Left lung (tissue), 14 donors: ENCODE measurements at places on chromosomes 13 and 19.

- H3K4me1 ChIP-seq: peaks cover 5% of the 10 kb centered on the region
- DNase-seq: peak; percentile 74
- no peak within 1 kb of the TSS for H3K27ac ChIP-seq
- peak within 1 kb of the TSS; percentile 65 for H3K4me3 ChIP-seq
Measured at GRCh38 chr19:57934820-57935665, at the start of gene ZNF418. ZNF418 (minus strand) TSS chr19:57935402; CDS start chr19:57933822, 1,580 bp downstream.

- peaks cover 80% of the 10 kb centered on the region for H3K27me3 ChIP-seq
- no peaks in the 10 kb centered on the region for H3K36me3 ChIP-seq
- H3K4me3 ChIP-seq: no peak overlapping the region
- no peak overlapping the region for H3K27ac ChIP-seq
Measured at GRCh38 chr19:593505-593904, 3.8 kb downstream of the HCN2 start.

DNA sequence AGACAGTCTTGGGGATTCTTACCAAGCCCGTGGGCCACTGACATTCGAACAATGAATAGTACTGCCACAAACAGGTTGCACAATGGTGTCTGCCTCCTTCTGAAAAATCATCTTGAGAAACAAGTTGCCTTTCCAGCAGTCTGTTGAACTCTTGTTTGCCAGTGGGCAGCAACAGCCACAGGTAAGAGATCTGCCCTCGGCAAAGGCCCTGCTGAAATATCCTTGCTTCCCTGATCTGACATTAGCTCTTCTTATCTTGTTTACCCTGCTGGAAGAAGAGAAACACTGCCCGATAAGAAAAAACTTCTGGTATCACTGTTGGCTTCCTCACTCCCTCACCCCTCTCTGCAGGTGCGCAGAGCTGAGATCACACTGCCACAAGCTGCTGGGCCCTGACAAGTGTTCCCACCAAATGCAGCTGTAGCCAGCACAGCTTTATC, 2.0 kb downstream of the DOCK9 start:
- DNase-seq: no peak
- peaks cover 11% of the 10 kb centered on the region for H3K4me1 ChIP-seq
- H3K36me3 ChIP-seq: no peaks in the 10 kb centered on the region
- no peak overlapping the region for H3K4me3 ChIP-seq
- no peaks in the 10 kb centered on the region for H3K27me3 ChIP-seq

DNA sequence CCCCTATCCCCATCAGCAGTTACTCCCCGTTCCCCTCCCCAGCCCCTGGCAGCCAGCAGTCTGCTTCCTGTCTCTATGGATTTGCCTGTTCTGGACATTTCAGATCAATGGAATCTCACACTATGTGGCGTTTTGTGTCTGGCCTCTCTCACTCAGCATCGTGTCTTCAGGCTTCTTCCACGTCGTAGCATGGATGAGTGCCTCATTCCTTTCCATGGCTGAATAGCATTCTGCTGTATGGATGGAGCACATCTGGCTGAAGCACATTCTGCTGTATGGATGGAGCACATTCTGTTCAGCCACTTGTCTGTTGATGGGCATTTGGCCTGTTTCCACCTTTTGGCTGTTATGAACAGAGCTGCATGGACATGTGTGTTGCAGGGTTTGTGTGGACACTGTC, 29.5 kb downstream of the CRTC1 start:
- H3K4me3 ChIP-seq: no peak overlapping the region
- H3K27ac ChIP-seq: no peak overlapping the region
- peak; percentile 69 for DNase-seq

- H3K27me3 ChIP-seq: peaks cover 54% of the 10 kb centered on the region
- H3K36me3 ChIP-seq: no peaks in the 10 kb centered on the region
- no peak for DNase-seq
Measured at GRCh38 chr19:32570081-32570785, 10.8 kb upstream of the PDCD5 start.

DNA sequence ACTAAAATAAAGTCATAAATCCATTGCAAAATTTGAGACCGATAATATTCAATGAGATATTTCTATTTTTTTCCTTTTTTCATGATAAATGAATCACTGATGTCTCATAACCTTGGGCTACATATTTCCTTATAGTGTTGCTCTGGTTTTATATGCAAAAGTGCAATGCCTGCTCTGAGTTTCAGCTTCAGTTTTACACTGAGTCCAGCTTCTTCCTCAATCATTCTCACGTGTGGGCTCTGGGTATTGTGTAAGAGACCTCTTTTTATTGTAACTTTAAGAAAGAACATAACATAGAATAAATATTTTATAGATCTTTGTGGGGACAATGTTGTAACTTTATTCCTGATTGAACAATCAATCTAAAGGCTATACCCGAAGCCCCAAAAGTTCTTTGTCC, 280.2 kb upstream of the EDNRB start:
- H3K27me3 ChIP-seq: no peaks in the 10 kb centered on the region
- H3K36me3 ChIP-seq: no peaks in the 10 kb centered on the region
- H3K27ac ChIP-seq: no peak overlapping the region
- H3K4me1 ChIP-seq: no peaks in the 10 kb centered on the region

DNA sequence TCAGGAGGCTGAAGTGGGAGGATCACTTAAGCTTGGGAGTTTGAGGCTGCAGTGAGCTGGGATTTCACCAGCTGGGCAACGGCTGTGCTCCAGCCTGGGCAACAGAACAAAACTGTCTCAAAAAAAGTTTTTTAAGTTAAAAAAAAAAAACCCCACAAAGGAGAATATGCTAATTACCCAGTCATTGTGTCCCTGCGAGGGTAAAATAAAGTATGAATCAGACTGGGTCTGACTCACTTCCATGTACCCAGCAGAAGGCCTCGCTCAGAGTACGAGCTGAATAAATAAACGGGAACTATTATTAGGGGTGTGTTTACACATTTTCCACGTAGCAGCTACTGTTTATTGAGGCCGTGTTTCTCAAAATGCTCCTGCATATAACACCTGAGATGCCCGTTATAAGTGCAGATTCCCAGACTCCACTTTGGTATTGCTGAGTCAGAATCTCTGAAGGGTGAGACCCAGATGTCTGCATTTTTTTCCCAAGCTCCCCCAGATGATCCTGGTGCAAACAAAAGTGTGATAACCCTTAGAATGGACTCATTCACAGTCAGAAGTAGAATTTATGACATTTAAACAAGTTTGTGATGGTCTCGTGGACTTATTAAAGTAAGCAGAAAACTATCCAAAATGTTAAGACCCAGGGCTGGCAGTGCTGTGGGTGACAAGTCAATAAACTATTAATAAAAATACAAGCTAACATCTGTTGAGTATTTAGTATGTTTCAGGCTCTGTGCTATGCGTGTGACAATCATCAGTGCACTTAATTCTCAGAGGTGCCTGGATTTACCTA, 28.2 kb downstream of the KCNC3 start:
- no peaks in the 10 kb centered on the region for H3K4me1 ChIP-seq
- H3K27me3 ChIP-seq: no peaks in the 10 kb centered on the region
- DNase-seq: no peak
- H3K36me3 ChIP-seq: no peaks in the 10 kb centered on the region
- H3K27ac ChIP-seq: no peak overlapping the region
- no peak overlapping the region for H3K4me3 ChIP-seq

GRCh38 chr19:41175801-41176777, 16.9 kb upstream of the CYP2S1 start:
- H3K4me1 ChIP-seq: no peaks in the 10 kb centered on the region
- H3K27me3 ChIP-seq: no peaks in the 10 kb centered on the region
- peak overlapping the region; percentile 41 for H3K27ac ChIP-seq

DNA sequence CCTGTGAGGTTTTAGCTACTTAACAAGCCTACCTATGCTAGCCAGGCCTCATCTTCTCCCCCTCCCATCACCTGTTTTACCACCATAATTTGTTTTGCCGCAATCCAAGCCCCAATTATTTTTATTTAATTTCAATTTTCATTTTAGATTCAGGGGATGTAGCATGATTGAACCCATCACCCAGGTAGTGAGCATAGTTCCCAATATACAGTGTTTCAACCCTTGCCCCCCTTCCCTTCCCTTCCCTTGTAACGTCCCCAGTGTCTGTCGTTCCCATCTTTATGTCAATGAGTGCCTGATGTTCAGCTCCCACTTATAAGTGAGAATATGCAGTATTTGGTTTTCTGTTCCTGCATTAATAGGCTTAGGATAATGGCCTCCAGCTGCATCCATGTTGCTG, 885.0 kb downstream of the UQCRFS1 start:
- no peaks in the 10 kb centered on the region for H3K27me3 ChIP-seq
- DNase-seq: no peak
- H3K4me1 ChIP-seq: no peaks in the 10 kb centered on the region
- no peak overlapping the region for H3K27ac ChIP-seq

- no peak for DNase-seq
- no peak overlapping the region for H3K4me3 ChIP-seq
- H3K4me1 ChIP-seq: peaks cover 5% of the 10 kb centered on the region
- no peaks in the 10 kb centered on the region for H3K27me3 ChIP-seq
Measured at GRCh38 chr19:51821921-51822320, 27.0 kb downstream of the FPR3 start.

- no peak for DNase-seq
- peak overlapping the region; percentile 13 for H3K27ac ChIP-seq
- peaks cover 36% of the 10 kb centered on the region for H3K4me1 ChIP-seq
- no peak overlapping the region for H3K4me3 ChIP-seq
- peaks cover 69% of the 10 kb centered on the region for H3K36me3 ChIP-seq
Measured at GRCh38 chr19:18308051-18308947, 14.6 kb downstream of the LSM4 start.

DNA sequence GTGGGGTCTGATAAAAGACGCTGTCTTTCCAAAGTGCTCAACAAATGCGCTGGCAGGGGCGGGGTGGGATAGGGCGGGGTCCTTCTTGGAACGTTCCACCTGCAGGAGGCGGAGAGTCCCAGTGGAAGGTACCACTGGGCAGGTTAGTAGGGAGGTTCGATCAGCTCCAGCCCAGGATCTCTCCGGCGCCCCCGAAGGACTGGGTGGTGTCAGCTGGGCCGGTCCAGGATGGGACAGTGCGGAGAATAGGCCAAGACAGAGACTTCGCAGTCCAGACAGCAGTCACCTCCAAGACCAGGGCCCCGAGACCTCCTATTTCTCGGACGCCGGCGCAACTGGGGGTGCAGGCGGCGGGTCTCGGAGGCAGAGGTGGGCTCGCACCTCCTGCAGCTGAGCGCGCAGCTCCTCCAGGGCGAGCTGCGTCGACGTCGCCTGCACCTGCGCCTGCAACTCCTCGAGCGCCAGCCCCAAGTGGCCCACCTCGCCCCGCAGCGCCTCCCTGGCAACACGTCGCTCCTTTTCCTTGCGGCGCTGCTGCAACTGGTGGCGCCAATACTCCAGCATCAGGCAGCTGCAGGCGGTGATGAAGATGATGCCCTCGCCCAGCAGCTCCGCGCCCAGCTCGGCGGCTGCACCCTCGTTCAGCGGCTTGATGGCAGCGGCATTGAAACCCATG, 21.6 kb downstream of the VASP start:
- peaks cover 49% of the 10 kb centered on the region for H3K4me1 ChIP-seq
- H3K36me3 ChIP-seq: no peaks in the 10 kb centered on the region
- no peaks in the 10 kb centered on the region for H3K27me3 ChIP-seq
- no peak overlapping the region for H3K27ac ChIP-seq
- H3K4me3 ChIP-seq: peak overlapping the region; percentile 28

DNA sequence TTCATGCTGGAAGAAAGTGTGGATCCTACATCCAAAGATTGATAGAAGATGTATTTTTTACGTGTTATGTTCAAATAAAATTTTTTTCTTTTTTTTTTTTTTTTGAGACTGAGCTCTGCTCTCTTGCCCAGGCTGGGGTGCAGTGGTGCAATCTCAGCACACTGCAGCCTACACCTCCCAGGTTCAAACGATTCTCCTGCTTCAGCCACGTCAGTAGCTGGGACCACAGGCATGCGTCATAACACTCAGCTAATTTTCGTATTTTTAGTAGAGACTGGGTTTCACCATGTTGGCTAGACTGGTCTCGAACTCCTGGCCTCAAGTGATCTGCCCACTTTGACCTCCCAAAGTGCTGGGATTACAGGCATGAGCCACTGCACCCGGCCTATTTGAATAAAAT, 65.7 kb downstream of the KLF12 start:
- no peaks in the 10 kb centered on the region for H3K27me3 ChIP-seq
- no peak overlapping the region for H3K4me3 ChIP-seq
- no peaks in the 10 kb centered on the region for H3K36me3 ChIP-seq
- no peaks in the 10 kb centered on the region for H3K4me1 ChIP-seq

DNA sequence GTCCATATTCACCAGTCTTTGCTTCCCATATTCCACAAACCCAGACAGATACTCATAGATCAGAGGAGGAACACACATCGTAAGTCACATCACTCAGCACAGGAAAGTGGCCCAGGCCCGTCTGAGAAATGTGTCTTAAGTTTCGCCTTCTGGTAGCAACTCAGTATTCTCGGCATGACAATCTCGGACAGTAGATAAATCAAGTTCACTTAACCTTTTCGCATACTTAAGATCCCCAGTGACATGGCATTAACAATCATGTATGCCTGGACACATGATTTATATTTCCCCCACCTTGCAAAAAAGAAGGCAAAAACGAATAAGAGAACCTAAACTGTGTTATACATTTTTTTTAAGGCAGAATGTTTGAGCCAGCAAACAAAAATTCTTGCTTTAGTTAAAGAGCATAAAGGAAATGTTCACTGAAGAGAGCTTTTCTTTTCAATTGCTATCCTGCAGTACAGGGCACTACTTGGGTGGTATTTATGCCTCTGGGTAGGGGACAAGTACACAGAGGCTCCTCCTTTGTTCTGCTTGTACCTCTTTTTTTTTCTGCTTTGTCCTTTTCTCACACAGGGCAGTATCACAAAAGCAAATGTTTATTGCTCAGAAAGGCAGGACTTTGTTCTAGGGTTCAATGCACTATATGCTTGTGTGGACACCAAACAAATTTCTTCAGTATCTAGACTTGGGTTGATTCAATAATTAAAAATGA, 360.6 kb downstream of the TDRD3 start:
- no peak overlapping the region for H3K27ac ChIP-seq
- no peaks in the 10 kb centered on the region for H3K4me1 ChIP-seq
- no peak for DNase-seq
- H3K27me3 ChIP-seq: no peaks in the 10 kb centered on the region
- H3K4me3 ChIP-seq: no peak overlapping the region

DNA sequence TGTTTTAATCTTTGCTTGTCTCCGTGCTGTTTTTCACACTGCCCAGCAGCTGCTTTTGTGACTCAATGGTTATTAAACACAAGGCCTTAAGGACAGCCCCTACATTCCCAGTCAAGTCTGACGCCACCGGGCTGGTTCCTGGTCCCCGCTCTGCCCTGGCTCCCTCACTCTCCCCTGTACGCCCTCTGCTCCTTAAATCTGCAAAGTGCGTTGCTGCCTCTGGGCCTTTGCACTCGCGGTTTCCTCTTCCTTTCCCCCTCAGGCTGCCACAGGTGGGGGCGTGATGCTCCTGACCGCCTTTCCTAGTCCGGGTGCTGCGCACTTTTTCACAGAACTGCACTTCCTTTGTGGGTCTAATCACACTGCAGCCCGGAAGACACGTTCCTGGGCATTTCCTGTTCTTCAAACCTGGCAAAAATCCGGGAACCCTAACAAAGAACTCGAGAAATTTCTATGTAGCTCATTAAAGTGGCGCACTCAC, 25.6 kb downstream of the NOSIP start:
- H3K4me3 ChIP-seq: no peak overlapping the region
- H3K36me3 ChIP-seq: no peaks in the 10 kb centered on the region
- no peak for DNase-seq
- no peaks in the 10 kb centered on the region for H3K27me3 ChIP-seq
- peak overlapping the region; percentile 44 for H3K27ac ChIP-seq

GRCh38 chr19:40360708-40361241, 12.3 kb downstream of the PLD3 start:
- H3K27me3 ChIP-seq: no peaks in the 10 kb centered on the region
- peak overlapping the region; percentile 72 for H3K27ac ChIP-seq
- H3K36me3 ChIP-seq: no peaks in the 10 kb centered on the region
- DNase-seq: no peak
- peaks cover 80% of the 10 kb centered on the region for H3K4me1 ChIP-seq

GRCh38 chr19:13022111-13022858, 27.0 kb downstream of the NFIX start:
- no peak for DNase-seq
- H3K4me3 ChIP-seq: peak overlapping the region; percentile 33
- peak overlapping the region; percentile 77 for H3K27ac ChIP-seq
- no peaks in the 10 kb centered on the region for H3K36me3 ChIP-seq
